ENCODE measurements at places on chromosomes 5 and 9.

GRCh38 chr5:151619812-151620460, 28.8 kb upstream of the FAT2 start:
- peaks cover 9% of the 10 kb centered on the region for H3K4me1 ChIP-seq
- H3K4me3 ChIP-seq = no peak overlapping the region
- H3K27ac ChIP-seq = no peak overlapping the region
- no peaks in the 10 kb centered on the region for H3K27me3 ChIP-seq
- peak; percentile 60 for DNase-seq
- no peaks in the 10 kb centered on the region for H3K36me3 ChIP-seq

DNA sequence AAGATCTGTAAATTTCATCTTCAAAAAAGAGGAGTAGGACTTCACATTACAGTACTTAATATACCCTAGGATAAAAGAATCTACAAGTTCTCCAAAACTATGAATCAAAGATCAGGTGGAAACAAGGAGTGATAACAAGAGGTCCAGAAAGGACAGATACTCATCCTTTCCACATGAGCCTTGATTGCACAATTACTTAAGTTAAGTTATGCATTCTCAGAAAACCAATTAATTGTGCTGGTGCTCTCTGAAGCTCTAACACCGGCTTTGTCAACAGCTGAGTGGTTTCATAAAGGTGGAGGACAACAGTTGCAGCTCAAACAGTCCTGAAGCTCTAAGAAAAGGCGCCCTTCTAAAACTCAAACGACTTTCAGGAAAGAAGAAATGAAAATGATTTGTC, 251.9 kb downstream of the BNC2 start:
- H3K27ac ChIP-seq = no peak overlapping the region
- H3K36me3 ChIP-seq = no peaks in the 10 kb centered on the region
- no peak for DNase-seq
- no peaks in the 10 kb centered on the region for H3K4me1 ChIP-seq
- H3K4me3 ChIP-seq = no peak overlapping the region

DNA sequence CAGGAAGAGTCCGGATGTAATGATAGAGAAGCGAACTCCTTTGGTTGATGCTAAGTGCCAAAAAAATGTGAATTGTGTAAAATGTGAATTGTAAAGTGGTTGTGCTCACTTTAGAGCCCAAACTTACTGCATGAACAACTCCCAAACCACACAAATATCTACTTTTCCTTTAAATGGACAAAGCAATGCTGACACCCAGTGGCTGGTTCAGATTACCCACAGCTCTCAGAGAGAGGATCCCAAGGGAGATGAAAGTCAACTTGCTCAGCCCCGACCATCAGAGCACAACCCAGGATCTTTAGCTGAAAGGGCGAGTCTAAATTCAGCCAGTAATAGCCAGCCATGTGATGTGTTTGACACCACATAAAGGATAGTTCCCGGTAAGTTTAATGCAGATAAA, 133.7 kb downstream of the NMUR2 start:
- DNase-seq = no peak
- no peaks in the 10 kb centered on the region for H3K4me1 ChIP-seq
- no peak overlapping the region for H3K4me3 ChIP-seq
- H3K36me3 ChIP-seq = no peaks in the 10 kb centered on the region

DNA sequence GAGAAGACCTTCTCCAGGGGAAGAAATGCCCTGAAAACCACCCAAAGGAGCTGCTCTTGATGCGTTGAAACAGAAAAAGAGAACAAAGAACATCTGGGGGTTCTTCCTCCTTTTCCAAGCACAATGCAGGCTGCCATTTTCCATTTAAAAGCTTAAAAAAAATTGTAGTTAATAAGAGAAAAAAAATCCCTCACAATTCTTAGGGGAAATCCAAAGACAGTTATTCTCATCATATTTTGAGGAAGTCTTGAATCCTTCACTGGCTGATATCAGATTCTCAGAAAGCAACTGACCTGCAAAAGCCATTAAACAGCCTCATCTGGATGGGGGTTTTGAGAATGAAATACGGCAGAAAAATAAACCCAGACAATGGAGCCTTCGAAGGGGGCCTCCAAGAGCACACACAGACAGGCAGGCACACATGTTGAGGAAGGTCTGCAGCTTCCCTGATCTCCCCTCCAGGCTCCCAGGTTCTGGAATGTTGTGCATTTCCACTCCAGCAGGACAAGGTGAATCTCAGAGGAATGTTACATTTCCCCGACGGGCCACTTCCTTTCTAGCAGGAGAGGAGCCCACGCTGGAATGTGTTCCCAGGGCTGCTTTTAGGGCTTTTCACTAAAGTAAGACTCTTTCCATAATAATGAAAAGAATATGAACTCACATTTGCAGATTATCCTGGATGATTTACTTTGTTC, 159.4 kb upstream of the S1PR3 start:
- no peaks in the 10 kb centered on the region for H3K4me1 ChIP-seq
- no peaks in the 10 kb centered on the region for H3K27me3 ChIP-seq
- no peak overlapping the region for H3K4me3 ChIP-seq
- DNase-seq = no peak
- H3K36me3 ChIP-seq = no peaks in the 10 kb centered on the region
- no peak overlapping the region for H3K27ac ChIP-seq

- H3K36me3 ChIP-seq = no peaks in the 10 kb centered on the region
- no peak overlapping the region for H3K4me3 ChIP-seq
- DNase-seq = peak; percentile 67
- H3K27ac ChIP-seq = no peak overlapping the region
Measured at GRCh38 chr5:140239939-140240700, 62.8 kb downstream of the PFDN1 start.

DNA sequence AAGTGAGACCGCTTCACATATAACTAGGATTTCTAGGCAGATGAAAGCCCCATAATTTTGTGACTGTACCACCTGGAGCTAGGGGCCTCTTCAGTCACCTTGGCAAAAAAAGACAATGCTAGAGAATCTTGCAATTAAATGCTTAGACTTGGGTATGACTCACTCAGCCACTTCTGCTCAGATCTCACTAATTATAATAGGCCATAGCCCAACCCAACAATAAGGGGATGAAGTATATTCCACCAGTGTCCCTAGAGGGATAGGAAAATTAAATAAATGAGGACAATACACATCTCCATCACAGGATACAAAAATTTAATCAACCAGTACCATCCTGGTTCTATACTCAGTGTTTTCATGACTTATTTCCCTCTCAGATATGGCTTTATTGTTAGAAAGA, 1079.9 kb upstream of the C9orf72 start:
- H3K4me1 ChIP-seq = no peaks in the 10 kb centered on the region
- H3K4me3 ChIP-seq = no peak overlapping the region
- no peak overlapping the region for H3K27ac ChIP-seq
- DNase-seq = no peak
- H3K36me3 ChIP-seq = no peaks in the 10 kb centered on the region

DNA sequence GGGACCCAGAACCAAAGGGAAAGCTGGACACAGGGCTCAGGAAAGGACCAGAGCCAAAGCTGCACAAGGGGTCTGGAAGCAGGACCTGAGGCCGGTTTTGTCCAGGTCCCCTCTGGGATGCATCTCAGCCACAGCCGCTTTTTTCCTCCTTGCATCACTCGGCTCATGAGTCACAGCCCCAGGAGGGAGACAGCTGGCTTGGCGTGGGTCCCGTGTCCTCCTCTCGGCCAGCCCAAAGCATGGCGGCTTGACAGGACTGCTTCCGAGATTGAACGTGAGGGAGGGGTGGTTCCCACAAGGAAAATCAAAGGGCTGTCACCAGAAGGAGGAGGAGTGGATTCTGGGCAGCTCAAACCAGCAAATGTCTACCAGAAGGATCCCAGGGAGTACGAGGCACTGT, 56.7 kb upstream of the CPLX2 start:
- DNase-seq = no peak
- H3K27ac ChIP-seq = no peak overlapping the region
- H3K4me1 ChIP-seq = no peaks in the 10 kb centered on the region
- H3K27me3 ChIP-seq = no peaks in the 10 kb centered on the region

GRCh38 chr5:153881687-153882086, 157.0 kb downstream of the FAM114A2 start:
- H3K4me1 ChIP-seq = no peaks in the 10 kb centered on the region
- no peak overlapping the region for H3K27ac ChIP-seq
- no peak for DNase-seq
- no peak overlapping the region for H3K4me3 ChIP-seq

- H3K27ac ChIP-seq = no peak overlapping the region
- H3K4me3 ChIP-seq = no peak overlapping the region
- DNase-seq = no peak
- no peaks in the 10 kb centered on the region for H3K27me3 ChIP-seq
- H3K4me1 ChIP-seq = no peaks in the 10 kb centered on the region
Measured at GRCh38 chr9:134290603-134291451, 35.4 kb upstream of the RXRA start.

DNA sequence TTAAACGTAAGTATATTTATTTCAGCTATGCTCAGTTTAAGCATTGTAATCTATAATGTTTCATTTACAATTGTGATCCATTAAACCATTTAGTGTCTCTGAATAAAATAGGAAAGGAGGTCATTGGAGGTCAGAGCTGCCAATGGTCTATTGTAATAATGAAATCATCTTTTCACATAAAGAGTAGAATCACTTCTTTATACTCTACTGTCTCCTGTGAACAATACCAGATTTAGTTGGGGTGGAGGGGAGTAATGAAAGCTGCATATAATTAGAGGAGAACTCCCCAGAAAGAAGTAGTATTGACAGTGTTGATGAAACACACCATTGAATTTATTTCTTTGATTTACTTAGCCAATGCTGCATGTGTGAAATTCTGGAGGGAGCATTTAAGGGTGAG, 35.1 kb upstream of the ZFYVE16 start:
- no peak overlapping the region for H3K27ac ChIP-seq
- no peaks in the 10 kb centered on the region for H3K4me1 ChIP-seq
- H3K36me3 ChIP-seq = no peaks in the 10 kb centered on the region
- no peak for DNase-seq
- H3K27me3 ChIP-seq = no peaks in the 10 kb centered on the region

DNA sequence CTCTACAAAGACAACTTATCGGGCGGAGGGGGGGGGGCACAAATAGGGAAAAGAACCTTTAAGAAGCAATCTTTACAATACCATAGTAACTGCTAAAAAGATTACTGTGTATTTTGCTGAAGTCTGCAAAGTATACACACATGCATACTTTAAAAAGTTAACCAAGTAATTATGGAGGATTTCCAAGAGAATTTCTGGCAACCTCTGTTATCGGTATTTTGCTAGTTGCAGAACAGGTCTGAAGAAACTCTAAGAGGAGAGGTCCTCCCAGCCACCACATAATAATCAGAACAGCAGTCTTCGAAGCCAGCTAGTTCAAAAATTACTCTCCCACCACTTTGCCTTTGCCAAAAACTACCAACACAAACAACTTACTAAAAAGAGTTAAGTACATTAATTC, 56.1 kb downstream of the UBAP2 start:
- no peaks in the 10 kb centered on the region for H3K4me1 ChIP-seq
- no peak for DNase-seq
- H3K27me3 ChIP-seq = no peaks in the 10 kb centered on the region
- H3K27ac ChIP-seq = no peak overlapping the region

- DNase-seq = no peak
- no peak overlapping the region for H3K4me3 ChIP-seq
- H3K4me1 ChIP-seq = no peaks in the 10 kb centered on the region
- no peaks in the 10 kb centered on the region for H3K27me3 ChIP-seq
Measured at GRCh38 chr5:97075649-97076048, 66.8 kb downstream of the LIX1 start.

DNA sequence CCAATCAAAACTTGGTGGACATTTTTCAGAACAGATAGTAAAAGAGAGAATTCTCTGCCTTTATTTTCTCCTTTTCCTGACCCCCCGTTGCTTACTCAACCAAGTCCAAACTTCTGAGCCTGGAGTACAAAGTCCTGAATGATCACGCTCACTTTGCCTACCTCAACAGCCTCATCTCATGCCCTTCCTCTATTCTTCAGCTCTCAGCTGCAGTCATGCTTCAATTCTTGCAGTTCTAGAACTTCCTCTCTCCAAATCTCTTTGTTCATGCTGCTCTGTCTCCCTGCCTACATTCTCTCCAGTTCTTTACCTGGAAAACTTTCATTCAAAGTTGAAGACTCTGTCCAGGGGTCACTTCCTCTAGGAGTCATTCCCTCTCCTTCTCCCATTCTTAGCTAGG, 398.5 kb upstream of the SLC24A2 start:
- H3K36me3 ChIP-seq = no peaks in the 10 kb centered on the region
- H3K27me3 ChIP-seq = no peaks in the 10 kb centered on the region
- DNase-seq = no peak
- no peak overlapping the region for H3K27ac ChIP-seq

GRCh38 chr9:89593727-89594427, 10.9 kb upstream of the GADD45G start:
- no peak overlapping the region for H3K4me3 ChIP-seq
- H3K27me3 ChIP-seq = no peaks in the 10 kb centered on the region
- peak; percentile 87 for DNase-seq
- H3K36me3 ChIP-seq = no peaks in the 10 kb centered on the region
- H3K27ac ChIP-seq = no peak overlapping the region
- H3K4me1 ChIP-seq = peaks cover 8% of the 10 kb centered on the region

GRCh38 chr9:128735373-128735772, 11.4 kb upstream of the ZDHHC12 start:
- H3K4me3 ChIP-seq = no peak overlapping the region
- no peak for DNase-seq
- H3K36me3 ChIP-seq = 0 out of 2 replicates have a peak, but pooled peaks cover 4% of the 10 kb centered on the region

GRCh38 chr9:20065796-20066700, 277.2 kb upstream of the SLC24A2 start:
- no peak overlapping the region for H3K27ac ChIP-seq
- no peaks in the 10 kb centered on the region for H3K36me3 ChIP-seq
- H3K4me3 ChIP-seq = no peak overlapping the region
- no peak for DNase-seq
- no peaks in the 10 kb centered on the region for H3K27me3 ChIP-seq

DNA sequence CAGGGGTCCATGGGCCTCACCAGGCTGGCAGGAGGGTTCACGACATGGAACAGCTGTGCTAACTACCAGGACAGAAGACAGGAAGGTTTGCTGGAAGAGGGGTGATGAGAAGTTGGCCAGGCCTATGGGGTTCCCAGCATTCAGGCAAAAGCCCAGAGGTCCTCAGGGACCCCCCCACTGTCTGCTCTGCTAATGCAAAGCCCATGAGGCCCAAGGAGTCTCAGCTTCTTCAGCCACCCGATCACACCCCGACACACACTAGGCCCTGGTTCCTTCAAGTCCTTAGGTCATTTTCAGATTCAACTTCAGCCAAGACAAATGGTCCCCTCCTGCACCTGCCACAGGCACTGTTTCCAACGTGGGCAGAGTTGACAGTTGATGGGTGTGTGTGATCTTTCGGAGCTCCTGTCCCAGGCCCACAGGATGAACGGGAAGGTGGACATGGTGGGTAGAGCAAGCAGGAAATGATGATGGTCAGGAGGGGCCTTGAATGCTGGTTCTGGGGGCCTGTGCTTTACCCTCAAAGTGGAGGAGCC, 20.4 kb downstream of the ADAMTS2 start:
- no peak overlapping the region for H3K27ac ChIP-seq
- no peak overlapping the region for H3K4me3 ChIP-seq
- no peak for DNase-seq
- H3K4me1 ChIP-seq = peaks cover 11% of the 10 kb centered on the region
- no peaks in the 10 kb centered on the region for H3K36me3 ChIP-seq
- peaks cover 8% of the 10 kb centered on the region for H3K27me3 ChIP-seq

GRCh38 chr9:13728131-13728530, 448.6 kb upstream of the MPDZ start:
- H3K27me3 ChIP-seq = peaks cover 1% of the 10 kb centered on the region
- DNase-seq = no peak
- H3K36me3 ChIP-seq = no peaks in the 10 kb centered on the region
- H3K4me1 ChIP-seq = no peaks in the 10 kb centered on the region

GRCh38 chr5:149596712-149597111, 15.4 kb downstream of the ARHGEF37 start:
- H3K4me3 ChIP-seq = no peak overlapping the region
- no peaks in the 10 kb centered on the region for H3K27me3 ChIP-seq
- no peaks in the 10 kb centered on the region for H3K36me3 ChIP-seq
- no peak overlapping the region for H3K27ac ChIP-seq

- no peak overlapping the region for H3K27ac ChIP-seq
- H3K27me3 ChIP-seq = no peaks in the 10 kb centered on the region
- no peak overlapping the region for H3K4me3 ChIP-seq
- DNase-seq = no peak
Measured at GRCh38 chr5:110201791-110202190, 512.1 kb downstream of the MAN2A1 start.
